ENCODE measurements at places on chromosomes 6 and 20.

GRCh38 chr20:40571639-40572038 lies 117.4 kb downstream of the MAFB start:
- H3K27ac ChIP-seq = no peak overlapping the region
- H3K4me1 ChIP-seq = no peaks in the 10 kb centered on the region
- H3K27me3 ChIP-seq = no peaks in the 10 kb centered on the region
- no peak overlapping the region for H3K4me3 ChIP-seq
- no peaks in the 10 kb centered on the region for H3K36me3 ChIP-seq

GRCh38 chr6:101453221-101453620 lies 59.7 kb downstream of the GRIK2 start:
- DNase-seq = no peak
- no peaks in the 10 kb centered on the region for H3K27me3 ChIP-seq
- no peak overlapping the region for H3K4me3 ChIP-seq

DNA sequence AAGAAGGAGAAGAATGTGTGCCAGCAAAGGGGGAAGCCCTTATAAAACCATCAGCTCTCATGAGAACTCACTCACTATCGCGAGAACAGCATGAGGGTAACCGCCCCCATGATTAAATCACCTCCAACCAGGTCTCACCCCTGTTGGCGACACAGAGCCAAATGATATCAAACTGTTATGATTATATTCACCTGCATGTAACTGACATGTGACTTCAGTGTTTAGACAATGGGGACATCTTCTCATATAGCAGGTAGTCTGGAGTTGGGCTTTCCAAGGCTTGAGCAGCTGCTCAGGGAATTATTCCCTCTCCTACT lies 115.2 kb downstream of the SASH1 start:
- H3K27ac ChIP-seq = peak overlapping the region; percentile 80
- peaks cover 40% of the 10 kb centered on the region for H3K36me3 ChIP-seq
- H3K4me3 ChIP-seq = no peak overlapping the region
- peaks cover 11% of the 10 kb centered on the region for H3K27me3 ChIP-seq

GRCh38 chr20:48172357-48172702 lies 387.0 kb upstream of the SULF2 start:
- no peak overlapping the region for H3K4me3 ChIP-seq
- no peak for DNase-seq
- peaks cover 5% of the 10 kb centered on the region for H3K27me3 ChIP-seq
- no peaks in the 10 kb centered on the region for H3K36me3 ChIP-seq
- H3K4me1 ChIP-seq = no peaks in the 10 kb centered on the region

- peaks cover 5% of the 10 kb centered on the region for H3K36me3 ChIP-seq
- no peak for DNase-seq
- H3K27ac ChIP-seq = peak overlapping the region; percentile 96
- peaks cover 3% of the 10 kb centered on the region for H3K27me3 ChIP-seq
- H3K4me3 ChIP-seq = no peak overlapping the region
These were observed 12.2 kb downstream of the IGF2R start for GRCh38 chr6:159981071-159981402.

DNA sequence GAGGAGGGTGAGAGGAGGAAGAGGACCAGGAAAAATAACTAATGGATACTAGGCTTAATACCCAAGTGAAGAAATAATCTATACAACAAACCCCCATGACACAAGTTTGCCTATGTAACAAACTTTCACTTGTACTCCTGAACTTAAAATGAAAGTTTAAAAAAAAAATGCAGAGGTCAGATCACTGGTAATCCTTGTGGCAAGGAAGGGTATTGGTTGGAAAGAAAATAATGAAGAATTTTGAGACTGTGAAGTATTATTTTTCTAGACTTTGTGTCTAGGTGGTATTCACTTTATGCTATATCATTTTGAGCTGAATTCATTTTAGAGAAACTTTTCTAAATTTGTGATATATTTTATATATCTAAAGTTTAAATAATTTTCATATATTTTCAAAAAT lies 547.5 kb downstream of the MMUT start:
- no peak overlapping the region for H3K27ac ChIP-seq
- H3K4me1 ChIP-seq = no peaks in the 10 kb centered on the region
- DNase-seq = no peak
- H3K27me3 ChIP-seq = no peaks in the 10 kb centered on the region
- H3K4me3 ChIP-seq = no peak overlapping the region

DNA sequence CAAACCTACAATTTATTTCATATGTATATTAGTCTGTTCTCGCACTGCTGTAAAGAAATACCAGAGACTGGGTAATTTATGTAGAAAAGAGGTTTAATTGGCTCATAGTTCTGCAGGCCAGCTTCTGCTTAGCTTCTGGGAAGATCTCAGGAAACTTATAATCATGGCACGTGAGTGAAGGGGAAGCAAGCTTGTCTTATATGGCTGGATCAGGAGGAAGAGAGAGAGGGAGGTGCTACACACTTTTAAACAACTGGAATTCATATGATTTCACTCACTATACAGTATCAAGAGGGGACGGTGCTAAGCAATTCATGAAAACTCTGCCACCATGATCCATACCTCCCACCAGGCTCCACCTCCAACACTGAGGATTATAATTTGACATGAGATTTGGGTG lies 29.9 kb downstream of the PHACTR2 start:
- H3K27me3 ChIP-seq = no peaks in the 10 kb centered on the region
- DNase-seq = no peak
- peaks cover 9% of the 10 kb centered on the region for H3K4me1 ChIP-seq
- H3K4me3 ChIP-seq = no peak overlapping the region

DNA sequence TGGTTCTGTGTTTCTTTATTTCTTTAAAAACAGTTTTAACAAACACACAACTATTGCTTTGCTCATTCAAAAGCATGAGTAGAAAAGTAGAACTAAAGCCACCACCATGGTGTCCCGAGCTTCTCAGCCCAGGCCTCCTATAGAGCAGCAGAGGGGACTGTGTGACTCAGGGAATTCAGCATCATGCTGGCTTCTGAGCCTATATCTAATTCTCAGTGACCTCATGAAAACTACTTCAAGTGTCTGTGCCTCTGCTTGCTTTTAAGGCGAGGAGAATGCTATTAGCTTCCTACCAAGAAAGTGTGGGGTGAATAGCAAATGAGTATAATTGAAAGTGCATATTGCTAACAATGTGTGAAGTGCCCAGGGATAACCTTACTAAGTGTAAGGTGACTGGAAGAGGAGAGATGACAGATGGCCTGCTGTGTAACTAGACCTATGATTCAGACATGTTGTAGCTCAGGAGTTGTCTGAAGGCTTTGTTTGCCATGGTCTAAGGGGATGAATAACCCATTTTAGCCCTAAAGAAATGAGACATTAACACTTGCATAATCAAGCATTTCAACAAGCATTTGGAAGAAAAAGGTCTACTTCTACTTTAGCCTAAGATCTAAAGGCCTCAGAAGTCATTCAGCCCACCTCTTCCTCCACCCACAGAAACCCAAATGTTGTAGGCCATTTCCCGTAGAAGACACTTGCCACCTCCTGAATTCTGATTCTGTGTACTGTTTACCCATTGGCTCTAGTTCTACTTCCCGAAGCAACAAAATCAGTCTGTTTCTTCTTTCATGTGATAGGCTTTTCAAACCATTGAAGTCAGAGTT lies 121.5 kb upstream of the ARG1 start:
- H3K27ac ChIP-seq = no peak overlapping the region
- peaks cover 6% of the 10 kb centered on the region for H3K27me3 ChIP-seq
- no peaks in the 10 kb centered on the region for H3K4me1 ChIP-seq
- no peak for DNase-seq

- no peak overlapping the region for H3K4me3 ChIP-seq
- no peak for DNase-seq
- no peaks in the 10 kb centered on the region for H3K4me1 ChIP-seq
- no peaks in the 10 kb centered on the region for H3K36me3 ChIP-seq
- H3K27ac ChIP-seq = no peak overlapping the region
These were observed 127.7 kb downstream of the BFSP1 start for GRCh38 chr20:17403461-17403860.

Data from HFFc6 (cell line).